Activated T-helper 1 cell treated with anti-CD3 and anti-CD28 coated beads, Interleukin-2, amount 50 U/mL, for 16 hours (primary cell): ENCODE measurements at places on chromosomes 2 and 18.

- DNase-seq, result no peak
Measured at GRCh38 chr18:22211657-22212056, 42.3 kb downstream of the GATA6 start.

GRCh38 chr18:77035380-77036187 is 97.0 kb downstream of the MBP start:
- DNase-seq, result no peak

- no peak for DNase-seq
Measured at GRCh38 chr18:79962311-79962710, 2.1 kb upstream of the HSBP1L1 start.

GRCh38 chr2:160241251-160242137 is 41.4 kb upstream of the ITGB6 start:
- DNase-seq, result no peak

GRCh38 chr2:125312342-125312741 is 1287.3 kb downstream of the CNTNAP5 start:
- DNase-seq, result no peak

- no peak for DNase-seq
Measured at GRCh38 chr18:8519102-8519501, 90.1 kb upstream of the RAB12 start.

DNA sequence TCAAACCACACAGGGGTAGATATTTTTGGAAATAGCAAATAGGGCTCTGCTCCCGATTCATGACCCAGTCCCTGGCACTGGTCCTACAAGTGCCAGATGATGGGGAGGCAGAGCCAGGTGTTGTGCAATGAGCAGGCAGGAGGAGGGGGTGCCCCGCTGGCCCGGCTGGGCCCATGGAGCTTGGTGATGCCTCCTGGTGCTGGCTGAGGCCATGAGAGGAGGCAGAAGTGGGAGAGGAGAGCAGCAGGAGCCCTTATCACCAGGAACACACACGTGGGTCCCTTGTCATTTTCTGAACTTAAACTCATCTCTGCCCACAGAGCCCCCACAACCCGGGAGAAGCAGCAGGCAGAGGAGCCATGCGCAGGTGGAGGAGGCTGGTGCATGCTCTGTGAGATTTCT is 90.5 kb upstream of the MAPK4 start:
- no peak for DNase-seq

- DNase-seq, result no peak
Measured at GRCh38 chr2:208252716-208253492, 2.0 kb downstream of the IDH1 start.

DNA sequence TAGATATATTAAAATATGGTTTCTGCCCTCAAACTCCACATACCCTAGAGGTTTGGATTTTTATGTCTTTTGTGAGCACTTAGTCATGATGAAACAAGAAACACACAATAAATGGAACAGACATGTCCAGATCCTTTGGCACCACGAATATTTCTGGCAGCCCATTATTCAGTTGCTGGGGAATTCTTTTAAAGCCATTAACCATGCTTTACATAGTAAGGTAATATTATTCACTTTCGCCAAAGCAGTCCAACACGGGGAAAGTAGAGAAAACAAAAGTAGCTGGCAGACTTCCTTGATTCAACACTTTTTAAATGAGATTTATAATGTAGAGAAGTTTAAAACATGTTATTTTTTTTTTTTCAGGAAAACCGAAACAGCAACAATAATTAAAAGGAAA is 235.4 kb downstream of the PIEZO2 start:
- DNase-seq, result no peak

- DNase-seq, result no peak
Measured at GRCh38 chr2:33130544-33130943, 183.8 kb downstream of the LTBP1 start.

DNA sequence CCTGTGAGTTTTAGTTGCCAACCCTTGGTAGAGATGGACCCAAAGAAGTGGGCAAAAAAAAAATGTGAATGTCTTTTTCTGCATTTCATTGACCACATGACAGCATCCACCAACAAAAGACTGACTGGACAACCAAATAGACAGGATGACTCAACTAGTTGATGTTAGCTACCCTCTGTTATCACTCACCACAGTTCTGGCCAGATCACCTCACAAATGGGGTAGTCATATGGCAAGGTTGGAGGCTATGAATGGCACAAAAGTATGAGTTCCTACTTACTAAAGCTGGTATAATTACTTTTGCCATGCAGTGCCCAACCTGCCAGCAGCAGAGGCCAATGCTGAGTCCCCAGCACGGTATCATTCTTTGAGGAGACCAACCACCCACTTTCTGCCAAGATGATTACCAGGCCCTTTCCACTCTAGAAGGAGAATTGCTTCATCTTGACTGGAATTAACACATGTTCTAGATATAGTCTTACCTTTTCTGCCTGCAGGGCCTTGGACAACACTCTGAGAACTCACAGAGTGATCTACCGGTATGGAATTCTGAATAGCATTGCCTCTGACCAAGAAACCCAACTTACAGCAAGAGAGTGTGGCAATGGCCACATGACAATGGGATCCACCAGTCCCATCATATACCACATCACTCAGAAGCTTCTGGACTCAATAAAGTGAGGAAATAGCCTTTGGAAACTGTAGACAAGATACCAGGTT is 20.1 kb upstream of the TCF7L1 start:
- DNase-seq, result no peak

- no peak for DNase-seq
Measured at GRCh38 chr2:127753374-127753773, 52.1 kb downstream of the SFT2D3 start.

- DNase-seq, result peak; percentile 6
Measured at GRCh38 chr2:33275689-33276444, 200.6 kb upstream of the RASGRP3 start.

DNA sequence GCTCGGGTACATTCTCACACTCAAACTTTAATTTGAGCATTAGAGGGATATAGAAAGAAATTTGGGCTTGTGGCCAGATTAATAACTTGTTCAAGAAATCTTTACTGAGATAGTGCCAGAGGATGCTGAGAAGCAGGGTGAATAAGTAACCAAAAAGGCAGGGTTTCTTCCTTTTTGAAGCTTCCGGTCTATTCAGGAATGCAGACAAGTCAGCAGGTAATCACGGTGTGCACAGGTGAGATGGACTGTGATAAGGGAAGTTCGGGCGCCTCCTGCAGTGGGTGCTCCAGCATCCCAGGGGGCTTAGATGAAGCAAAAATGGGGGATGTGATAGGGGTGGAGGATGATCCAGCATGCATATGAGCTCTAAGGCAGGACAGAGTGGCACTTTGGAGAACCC is 44.9 kb upstream of the CYP1B1 start:
- no peak for DNase-seq

DNA sequence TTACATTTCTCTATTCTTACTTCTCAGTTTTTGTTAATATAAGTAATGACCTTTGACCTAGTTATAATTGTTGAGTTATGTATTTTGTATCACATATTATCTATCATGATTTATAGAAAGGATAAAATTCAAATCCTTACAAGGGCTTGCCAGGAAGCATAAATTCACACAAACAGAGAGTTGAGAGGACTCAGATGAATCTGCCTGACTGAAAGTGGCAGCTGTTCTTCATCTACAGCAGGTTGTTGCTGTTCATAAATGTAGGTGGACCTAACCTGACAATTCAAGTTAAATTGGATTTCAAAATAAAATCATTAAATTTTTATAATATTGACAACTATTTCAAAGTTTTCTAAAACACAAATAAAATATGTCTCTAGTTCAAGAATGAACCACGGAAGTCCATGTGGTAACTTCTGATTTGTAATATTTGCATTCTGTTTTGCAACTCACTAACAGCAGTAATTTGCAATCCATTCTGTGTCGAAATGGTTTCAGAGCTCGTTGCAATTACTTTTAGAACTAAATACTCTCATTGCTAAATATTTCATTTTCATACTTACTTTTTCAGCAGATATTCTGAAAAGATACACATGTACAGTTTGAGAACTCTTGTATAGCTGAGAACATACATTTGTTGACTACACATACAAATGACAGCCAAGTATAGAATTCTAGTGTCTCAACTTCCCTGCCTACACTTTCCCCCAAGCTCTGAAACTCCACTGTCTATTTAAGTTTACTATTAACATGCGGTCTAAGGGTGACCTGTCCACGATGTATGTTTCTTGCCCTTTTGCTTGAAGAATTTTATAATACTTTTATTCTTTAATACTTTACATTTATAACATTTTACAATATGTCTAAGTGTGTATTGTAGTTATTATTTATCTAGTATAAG is 25.7 kb downstream of the SCN7A start:
- DNase-seq, result no peak

DNA sequence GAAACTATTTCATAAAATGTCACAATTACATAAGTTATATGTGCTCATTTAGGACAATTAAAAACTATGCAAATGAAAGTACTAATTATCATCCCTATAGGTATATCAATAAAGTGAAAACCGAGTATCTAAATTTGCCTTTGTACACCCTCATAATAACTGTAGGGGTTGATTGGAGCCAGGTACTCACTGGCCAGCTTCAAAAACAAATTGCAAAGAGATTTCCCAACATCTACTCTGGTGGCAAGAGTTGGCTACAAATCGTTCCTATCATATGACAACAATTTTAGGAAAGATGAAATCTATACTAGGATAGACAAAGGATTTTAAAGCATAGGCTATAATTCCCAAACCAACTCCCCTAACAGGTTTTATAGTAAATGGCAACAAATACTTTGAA is 556.4 kb downstream of the LRRTM4 start:
- no peak for DNase-seq

DNA sequence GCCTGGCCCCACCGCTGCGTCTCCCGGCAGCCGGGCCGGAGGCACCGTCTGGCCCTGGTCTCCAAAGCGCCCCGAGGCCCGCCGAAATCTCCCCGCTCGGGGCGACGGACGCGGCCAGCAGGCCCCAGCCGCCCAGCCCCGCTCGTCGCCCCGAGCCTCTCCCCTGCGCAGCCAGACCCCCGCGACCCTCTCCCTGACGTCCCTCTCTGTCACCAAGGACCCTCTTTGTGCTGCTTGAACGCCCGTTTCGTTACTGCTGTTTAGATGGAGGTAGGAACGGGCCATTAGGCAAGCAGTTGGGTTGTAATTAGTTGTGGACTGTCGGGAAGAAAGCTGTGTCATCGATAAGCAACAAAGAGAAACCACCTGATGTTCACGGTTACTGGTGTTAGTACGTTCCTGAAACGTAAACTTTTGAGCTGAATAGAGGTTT is 686 bp downstream of the UBXN4 start:
- peak; percentile 23 for DNase-seq

DNA sequence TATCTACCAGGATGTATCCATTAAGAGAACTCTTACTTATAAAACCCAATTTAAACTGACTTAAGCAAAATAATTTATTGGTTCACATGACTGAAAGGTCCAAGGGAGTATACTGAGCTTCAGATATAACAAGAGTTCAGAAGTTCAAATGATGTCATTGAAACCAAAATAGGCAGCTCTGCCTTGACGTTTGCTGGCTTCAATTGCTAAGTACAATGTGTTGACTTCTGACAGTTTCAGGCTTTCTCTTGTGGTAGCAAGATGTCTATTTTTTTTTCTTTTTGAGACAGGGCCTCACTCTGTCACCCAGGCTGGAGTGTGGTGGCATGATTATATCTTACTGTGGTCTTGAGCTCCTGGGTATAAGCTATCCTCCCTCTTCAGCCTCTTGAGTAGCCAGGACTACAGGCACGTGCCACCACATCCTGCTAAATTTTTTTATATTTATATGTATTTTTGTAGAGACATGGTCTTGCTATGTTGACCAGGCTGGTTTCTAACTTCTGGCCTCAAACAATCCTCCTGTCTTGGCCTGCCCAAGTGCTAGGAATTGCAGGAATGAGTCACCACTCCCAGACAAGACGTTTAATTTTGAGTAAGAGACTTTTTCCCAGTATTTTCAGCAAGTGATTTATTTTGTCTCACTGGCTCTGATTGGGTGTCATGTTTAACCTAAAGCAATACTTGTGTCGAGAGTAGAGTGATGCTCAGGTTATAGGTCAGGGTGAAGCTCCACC is 184.8 kb downstream of the NR4A2 start:
- DNase-seq, result no peak

DNA sequence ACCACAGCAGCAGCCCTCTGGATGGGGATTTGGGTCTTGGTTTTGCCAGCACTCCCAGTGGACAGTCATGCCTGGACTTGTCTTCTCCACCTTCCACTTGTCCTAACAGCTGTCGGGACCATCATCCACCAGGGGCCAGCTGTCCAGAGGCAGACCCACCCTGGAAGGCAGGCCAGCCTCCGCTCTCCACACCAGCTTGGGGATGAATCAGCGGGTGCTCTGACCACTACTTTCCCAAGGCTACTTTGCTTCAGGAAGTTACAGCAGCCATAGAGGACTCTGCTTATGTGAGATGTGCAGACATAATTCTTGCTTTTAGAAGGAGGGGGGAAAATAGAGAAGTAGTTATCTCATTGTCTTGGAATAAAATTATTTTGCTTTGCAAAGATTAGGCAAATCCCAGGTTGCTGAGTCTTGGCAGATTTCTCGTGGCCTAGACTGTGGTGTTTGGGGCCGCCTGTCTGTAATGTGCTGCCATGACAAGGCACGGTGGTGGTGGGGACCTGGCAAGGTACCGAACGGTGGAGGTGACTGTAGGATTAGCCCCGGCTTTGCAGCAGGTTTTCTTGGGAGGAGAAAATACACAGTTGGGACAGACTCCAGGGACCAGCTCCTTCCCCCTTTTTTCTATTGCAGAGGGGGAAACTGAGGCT is 148.7 kb downstream of the AGAP1 start:
- DNase-seq, result no peak

GRCh38 chr2:218927876-218928275 is 31.6 kb upstream of the CDK5R2 start:
- DNase-seq, result no peak

DNA sequence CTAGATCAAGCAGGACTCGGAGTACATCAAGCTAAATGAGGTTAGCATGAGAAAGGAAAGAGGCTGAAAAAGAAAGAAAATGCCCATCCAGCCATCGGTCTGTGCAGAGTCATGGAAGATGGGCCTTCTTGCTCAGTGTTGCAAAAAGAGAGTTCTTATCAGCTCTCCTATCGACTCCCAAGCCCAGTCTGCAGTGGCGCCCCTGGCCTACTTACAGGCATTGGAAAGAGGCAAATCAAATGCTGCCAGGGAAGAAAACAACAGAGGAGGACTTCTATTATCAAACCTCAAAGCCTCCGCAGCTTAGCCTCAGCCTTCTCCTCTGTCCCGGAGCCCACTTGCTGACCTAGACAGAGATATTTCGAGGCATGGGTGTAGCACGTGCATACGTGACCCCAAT is 66.0 kb downstream of the CDH2 start:
- no peak for DNase-seq
